ENCODE measurements at places on chromosomes 1 and 21. TPM values are rescaled to one million over a fixed set of nuclear protein-coding genes. Genes with fewer than 3 reads are reported as not detected.

GRCh38 chr1:35808450-35809113, 766 bp downstream of the AGO4 start:
- DNase-seq, result peak; percentile 20

DNA sequence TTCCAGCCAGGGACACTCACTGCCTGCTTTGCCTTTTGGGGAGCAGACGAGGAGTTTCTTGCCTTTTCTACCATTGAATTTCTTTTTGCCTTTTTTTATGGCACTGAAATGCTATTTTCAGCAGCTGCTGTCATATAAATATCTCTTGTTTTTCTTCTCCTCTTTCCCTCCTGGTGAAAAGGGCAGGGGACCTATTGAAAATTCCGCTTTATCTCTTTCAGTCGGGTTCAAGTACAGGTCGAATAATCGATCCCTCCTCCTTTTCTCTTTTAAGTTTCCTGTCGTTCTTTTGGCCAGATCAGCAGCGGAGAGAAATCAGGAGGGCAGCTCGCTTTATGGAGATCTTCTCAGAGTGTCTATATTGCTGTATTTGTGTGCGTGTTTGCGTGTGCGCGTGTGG, 67.4 kb upstream of the CASZ1 start:
- DNase-seq, result no peak

DNA sequence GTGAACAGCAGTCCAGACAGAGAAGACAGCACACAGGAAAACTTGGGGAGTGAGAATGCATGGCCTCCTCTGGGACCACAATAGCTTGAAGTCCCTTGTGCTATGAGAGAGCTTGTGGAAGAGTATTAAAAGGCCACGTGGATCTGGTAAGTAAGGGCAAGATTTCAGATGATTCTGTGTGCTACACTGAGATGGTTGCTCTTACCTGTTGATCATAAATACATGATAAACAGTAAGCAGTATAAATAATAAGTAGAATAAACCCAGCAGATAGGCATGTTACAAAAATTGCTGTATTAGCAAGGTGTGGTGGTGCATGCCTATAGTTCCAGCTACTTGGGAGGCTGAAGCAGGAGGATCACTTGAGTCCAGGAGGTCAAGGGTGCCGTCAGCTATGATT, 150.4 kb upstream of the ZC3H11B start:
- DNase-seq, result no peak

GRCh38 chr1:35557118-35557610, at the start of gene KIAA0319L:
KIAA0319L (minus strand) TSS chr1:35557403; CDS start chr1:35554491, 2,912 bp downstream.
- DNase-seq, result peak; percentile 88

DNA sequence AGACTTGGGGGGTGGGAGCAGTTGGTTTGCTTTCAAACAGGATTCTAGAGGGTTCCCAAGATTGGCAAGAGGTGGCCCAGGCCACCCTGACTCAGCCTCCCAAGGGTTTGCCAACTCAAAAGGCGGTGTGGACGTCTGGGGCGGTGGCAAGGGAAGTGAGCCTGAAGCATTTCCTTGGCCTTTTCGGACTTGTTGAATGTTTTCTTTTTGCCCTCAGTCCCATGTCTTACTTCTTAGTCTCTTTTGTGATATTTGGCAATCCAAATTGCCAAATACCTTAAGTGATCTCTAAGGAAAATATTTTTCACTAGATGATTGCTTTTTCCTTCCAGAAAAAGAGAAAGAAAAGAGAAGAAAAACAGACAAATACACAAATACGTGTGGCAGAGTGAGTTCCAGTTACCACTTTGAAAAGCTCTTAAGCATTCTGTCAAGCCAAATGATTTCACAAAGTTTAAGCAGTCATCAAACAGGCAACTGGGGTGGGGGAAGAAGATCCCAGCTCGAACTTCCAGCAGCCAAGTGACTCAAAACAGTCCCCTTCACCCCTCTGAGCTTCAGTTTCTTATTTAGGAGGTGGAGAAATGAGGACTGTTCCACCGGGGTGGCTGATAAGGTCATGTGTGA, 374.6 kb upstream of the USP24 start:
- no peak for DNase-seq

- no peak for DNase-seq
Measured at GRCh38 chr21:39882839-39883195, 15.6 kb downstream of the PCP4 start.

DNA sequence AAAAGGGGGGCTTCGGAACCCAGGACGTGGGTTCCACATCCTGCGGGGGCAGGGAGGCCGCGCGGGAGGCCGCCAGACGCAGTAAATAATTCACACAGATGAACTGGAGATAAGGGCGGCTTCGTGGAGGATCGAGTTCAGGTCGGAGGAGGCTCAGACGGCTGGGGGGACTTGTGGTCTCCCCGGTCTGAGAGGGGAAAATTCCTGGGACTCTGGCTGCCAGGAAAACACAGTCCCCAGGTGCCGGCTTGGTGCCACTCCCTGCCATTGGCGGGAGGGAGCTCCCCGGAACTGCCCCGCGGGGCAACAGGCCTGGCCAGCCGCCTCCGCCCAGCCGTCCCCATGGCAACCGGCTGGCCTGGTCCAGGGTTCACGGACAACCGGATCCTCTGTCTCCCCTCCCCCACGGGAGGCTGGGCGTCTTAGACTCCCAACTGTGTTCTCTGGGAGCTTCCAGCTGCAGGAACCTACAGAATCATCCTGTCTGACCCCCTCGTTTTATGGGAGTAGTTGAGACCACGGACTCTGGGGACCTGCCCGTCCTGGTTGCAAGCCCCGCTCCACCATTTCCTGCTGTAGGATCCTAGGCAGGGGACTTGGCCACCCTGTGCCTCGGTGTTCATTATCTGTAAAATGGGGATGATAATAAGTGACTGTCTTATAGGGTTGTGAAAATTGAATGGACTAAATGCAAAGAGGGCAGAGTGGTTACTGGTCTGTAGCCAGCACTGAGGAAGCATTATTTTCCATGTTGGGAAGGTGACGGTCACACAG, 9.6 kb downstream of the CAMK2N1 start:
- DNase-seq, result peak; percentile 92

- no peak for DNase-seq
Measured at GRCh38 chr1:246658567-246658966, 65.6 kb upstream of the SCCPDH start.

DNA sequence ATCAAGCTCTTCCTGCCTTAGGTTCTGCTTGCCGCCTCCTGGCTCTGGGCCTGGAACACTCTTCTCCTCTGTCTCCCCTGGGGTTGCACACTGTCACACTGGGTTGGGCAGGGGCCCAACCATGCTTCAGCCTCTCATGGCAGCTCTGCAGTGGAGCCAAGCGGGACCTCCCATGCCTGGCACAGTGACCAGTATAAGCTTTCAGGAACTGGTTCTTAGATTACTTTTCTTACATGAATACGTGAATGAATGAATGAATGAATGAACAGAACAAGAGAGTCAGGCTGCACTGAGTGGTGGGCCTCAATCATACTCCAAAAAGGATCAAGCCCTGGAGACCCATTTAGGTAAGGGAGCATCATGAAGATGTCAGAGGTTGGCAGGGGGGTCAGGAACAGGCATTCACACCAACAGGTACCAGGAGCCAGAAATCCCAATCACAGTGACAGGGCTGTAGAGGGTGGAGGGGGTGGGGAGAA, 30.8 kb upstream of the TMEM125 start:
- DNase-seq, result no peak

- no peak for DNase-seq
Measured at GRCh38 chr1:214840356-214840755, 237.4 kb downstream of the CENPF start.

DNA sequence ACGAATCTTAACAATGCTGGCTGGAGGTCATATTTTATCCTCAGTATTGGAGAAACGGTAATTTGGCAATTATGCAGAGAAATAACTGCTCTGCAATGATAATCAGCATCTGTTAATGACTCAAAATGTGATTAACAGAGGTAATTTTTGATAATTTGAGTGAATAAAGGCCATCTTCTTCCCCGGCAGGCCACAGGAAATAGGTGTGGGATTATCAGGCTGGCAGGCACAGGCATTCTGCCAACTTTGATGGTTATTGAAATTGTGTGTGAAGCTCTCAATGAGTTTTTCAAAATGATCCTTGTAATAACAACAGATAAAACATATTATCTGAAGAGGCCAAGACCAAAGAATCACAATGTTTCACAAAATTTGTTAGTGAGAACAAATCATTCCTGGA, 309.0 kb downstream of the PTGER3 start:
- no peak for DNase-seq

DNA sequence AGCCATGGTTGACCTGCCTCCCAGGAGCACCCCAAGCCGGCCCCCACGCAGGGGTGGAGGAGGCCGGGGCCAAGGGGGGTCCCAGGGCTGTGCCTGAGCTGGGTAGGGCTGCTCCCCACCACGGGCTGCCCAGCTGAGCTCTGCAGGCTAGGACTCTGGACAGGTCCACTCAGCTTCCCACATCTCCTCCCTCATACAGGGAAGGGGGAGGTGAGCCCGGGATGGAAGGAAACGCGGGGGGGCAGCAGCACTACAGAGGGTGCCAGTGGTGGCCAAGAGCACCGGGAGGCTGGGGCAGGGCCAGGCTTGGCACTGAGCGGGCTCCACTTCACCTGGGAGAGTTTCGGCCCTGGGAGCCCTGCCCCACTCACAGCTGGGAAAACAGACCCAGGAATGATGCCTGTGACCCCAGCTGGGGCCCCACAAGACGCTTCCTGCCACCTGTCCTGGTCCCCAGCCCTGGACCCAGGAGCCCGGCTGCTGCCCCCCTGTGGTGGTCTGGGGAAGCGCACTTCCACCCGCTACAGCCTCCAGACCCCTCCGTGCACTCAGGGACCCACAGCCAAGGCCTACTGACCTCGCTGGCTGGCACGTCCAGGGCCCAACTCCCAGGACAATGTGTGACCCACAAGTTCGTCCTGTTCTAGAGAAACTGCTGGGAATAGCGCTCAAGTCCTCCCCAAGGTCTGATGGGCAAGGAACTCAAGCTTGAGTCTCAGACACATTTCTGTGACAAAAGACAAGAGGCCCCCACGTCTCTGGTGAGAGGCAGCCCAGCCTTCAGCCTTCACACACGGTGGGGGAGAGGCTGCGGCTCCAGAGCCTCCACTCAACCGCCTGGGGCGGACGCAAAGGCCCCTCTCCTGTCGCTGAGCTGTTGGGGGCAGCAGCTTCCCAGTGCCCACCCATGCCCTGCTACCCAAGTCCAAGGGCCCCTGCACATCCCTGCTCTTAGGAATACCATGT, 3.0 kb downstream of the AURKAIP1 start:
- DNase-seq, result peak; percentile 82

- no peak for DNase-seq
Measured at GRCh38 chr1:7418442-7419080, 352.5 kb upstream of the VAMP3 start.

RPTN gene
- not detected for total RNA-seq

LEPR gene
- total RNA-seq, result 2.1 TPM

SLC35F3 gene
- total RNA-seq, result 0.66 TPM

CBR3 gene
- 3.1 TPM for total RNA-seq

MMP23B gene
- total RNA-seq, result 1.9 TPM

FAM163A gene
- not detected for total RNA-seq

RIMS3 gene
- total RNA-seq, result 0.81 TPM

CTTNBP2NL gene
- total RNA-seq, result 48.9 TPM

Measured in Calu3 (cell line).